Right ventricle myocardium inferior (tissue), 1 donor: ENCODE measurements at places on chromosomes 2 and 18. TPM values are rescaled to one million over a fixed set of nuclear protein-coding genes. Genes with fewer than 3 reads are reported as not detected.

Gene HRH4
- 0.19 TPM for total RNA-seq

Gene ZNF892
- 2.5 TPM for total RNA-seq

DNA sequence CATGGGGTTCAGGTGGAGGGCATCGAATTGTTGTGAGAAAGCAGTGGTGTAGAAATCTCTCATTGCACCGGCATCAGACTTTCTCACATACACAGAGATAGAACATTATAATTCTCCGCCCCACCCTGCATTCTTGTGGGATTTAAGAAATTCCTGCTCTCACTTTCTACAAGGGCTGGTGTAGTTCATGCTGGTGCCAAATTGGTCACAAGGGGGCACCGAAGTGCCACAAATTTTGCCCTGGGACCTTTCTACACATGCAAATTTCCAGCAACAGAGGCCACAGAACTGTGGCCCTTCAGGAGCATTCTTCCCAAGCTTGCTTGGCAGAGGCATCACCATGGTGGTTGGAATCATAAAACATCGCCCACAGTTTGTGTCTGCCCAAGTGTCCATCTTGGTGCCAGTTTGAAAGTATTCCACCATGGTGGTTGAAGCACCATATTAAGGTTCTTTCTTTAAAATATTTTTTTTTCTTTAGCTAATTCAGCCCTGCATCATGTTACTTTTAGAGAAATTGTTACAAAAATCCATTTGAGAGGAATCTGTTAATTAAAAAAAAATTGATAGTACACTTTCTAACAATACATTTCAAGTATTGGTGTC is 521.2 kb upstream of the FANCL start:
- no peak for DNase-seq

Gene FEV
- not detected for total RNA-seq

Gene LRRC30
- total RNA-seq = not detected

- DNase-seq = no peak
These were observed 96.2 kb upstream of the SNTG2 start for GRCh38 chr2:854460-854859.

GRCh38 chr2:51079945-51080344 is 48.0 kb upstream of the NRXN1 start:
- DNase-seq = no peak

Gene TMEM247
- total RNA-seq = not detected

Gene PDE11A
- total RNA-seq = 4.4 TPM
